Stimulated activated CD4-positive, alpha-beta T cell treated with anti-CD3 and anti-CD28 coated beads, Interleukin-4, amount 100 ng/mL, for 1 hour (primary cell): ENCODE measurements at places on chromosomes 13 and 19.

DNA sequence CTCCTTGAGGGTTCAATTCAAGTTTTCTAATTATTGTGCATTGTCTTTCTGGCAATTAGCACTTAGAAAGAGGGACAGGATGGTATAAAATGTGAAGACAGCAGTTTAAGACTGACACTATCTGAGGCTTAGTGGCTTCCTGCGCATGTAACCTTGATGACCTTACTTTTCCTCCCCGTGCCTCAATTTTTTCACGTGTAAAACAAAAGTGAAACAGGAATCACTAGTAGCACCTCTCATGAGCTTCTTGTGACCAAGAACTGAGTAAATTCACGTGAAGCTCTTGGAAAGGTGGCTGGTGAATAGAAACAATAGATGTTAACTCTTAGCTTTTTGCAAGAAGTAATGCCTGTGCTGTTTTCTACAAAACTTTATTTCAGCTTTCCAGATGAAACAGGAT, 233.9 kb downstream of the LMO7 start:
- DNase-seq = no peak

DNA sequence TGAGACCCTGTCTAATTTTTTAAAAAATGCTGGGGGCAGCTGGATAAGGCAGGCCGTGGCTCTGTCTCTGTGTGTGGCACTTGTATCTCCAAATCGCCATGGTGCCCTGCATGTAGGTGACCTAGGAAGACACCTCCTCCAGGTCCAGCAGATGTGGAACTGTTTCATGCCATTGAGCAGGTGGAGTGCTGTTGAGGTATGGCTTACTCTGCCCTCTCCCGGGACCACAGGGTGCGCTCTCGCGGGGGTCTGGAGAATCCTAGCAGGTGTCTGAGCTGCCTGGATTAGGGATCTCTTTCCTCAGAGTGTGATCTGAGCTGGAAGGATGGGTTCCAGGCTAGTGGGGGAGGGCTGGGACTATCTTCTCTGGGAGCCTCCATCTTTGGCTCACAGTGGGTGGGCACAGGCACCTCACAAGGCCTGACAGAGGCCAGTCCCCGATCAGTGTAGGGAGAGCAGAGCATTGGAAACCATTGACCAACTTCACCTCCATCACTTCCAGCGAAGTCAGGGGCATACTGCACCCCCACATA, 67.7 kb upstream of the TM9SF2 start:
- DNase-seq = no peak

- no peak for DNase-seq
These were observed 30.5 kb downstream of the PPP1R37 start for GRCh38 chr19:45123440-45123850.

DNA sequence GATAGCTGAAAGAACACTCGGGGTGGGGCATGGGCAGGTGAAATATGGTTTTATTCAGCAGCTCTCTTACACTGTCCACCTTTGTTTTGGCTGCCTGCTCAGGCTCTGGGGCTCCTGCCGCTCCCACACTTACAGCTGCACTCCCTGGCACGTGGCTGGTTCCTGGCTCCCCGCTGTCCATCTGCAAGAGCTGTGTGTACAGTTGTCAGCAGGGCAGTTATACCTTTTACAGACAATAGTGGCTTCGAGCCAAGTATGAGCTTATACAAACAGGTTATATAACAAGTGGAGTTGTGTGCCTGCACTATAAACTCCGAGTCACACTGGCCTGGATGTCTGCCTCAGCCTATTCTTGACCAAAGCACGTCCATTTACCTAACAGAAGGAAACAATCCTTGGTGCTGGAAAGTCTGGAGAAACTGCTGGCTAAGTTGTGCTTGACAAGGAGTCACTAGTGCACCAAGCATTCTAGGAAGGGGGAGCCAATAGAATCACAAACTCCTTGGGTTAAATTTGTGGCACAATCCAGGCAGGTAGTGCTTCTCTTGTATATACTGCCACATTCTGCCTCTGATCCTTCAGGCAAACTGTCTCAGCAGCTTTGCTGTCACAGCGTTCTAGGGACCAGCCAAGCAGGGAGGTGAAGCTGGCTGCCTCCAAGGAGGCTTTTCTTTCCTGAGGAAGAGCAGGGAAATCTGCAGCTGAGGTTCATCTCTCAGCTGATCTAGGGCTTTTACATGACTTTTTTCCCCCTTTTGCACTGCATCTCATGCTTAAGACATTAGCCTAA, 68.2 kb downstream of the NHLRC3 start:
- no peak for DNase-seq

- no peak for DNase-seq
These were observed 38.7 kb upstream of the LDLR start for GRCh38 chr19:11050323-11051114.

GRCh38 chr13:27774651-27775050, 17.6 kb upstream of the GSX1 start:
- DNase-seq = no peak

DNA sequence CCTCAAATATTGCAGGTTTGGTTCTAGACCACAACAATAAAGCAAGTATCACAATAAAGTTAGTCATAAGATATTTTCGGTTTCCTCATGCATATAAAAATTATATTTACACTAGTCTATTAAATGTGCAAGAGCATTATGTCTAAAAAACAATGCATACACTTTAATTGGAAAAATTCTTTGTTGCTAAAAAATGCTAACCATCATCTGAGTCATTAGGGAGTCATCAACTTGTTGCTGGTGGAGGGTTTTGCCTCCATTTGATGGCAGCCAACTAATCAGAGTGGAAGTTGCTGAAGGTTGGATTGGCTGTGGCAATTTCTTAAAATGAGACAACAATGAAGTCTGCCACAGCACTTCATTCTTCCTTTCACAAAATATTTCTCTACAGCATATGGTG, 422.3 kb upstream of the GPC6 start:
- no peak for DNase-seq

- no peak for DNase-seq
These were observed 164.2 kb upstream of the SOX1 start for GRCh38 chr13:111902726-111903125.
